Activated T-cell treated with anti-CD3 and anti-CD28 coated beads for 4 hours (primary cell): ENCODE measurements at places on chromosomes 3 and 15.

GRCh38 chr15:25910832-25911231, 47.7 kb upstream of the ATP10A start:
- no peak for DNase-seq

- no peak for DNase-seq
Measured at GRCh38 chr3:107621465-107621864, 98.7 kb downstream of the BBX start.

GRCh38 chr3:97658668-97659285, 105.8 kb upstream of the ARL6 start:
- no peak for DNase-seq

- DNase-seq, result no peak
Measured at GRCh38 chr15:88646951-88647350, 8.1 kb downstream of the ISG20 start.

- no peak for DNase-seq
Measured at GRCh38 chr3:73828348-73828747, 203.6 kb upstream of the PDZRN3 start.
